NCI-H82 (cell line): ENCODE measurements at places on chromosomes 7 and 10.

GRCh38 chr7:148447221-148447849 lies 143.2 kb upstream of the C7orf33 start:
- DNase-seq = no peak

DNA sequence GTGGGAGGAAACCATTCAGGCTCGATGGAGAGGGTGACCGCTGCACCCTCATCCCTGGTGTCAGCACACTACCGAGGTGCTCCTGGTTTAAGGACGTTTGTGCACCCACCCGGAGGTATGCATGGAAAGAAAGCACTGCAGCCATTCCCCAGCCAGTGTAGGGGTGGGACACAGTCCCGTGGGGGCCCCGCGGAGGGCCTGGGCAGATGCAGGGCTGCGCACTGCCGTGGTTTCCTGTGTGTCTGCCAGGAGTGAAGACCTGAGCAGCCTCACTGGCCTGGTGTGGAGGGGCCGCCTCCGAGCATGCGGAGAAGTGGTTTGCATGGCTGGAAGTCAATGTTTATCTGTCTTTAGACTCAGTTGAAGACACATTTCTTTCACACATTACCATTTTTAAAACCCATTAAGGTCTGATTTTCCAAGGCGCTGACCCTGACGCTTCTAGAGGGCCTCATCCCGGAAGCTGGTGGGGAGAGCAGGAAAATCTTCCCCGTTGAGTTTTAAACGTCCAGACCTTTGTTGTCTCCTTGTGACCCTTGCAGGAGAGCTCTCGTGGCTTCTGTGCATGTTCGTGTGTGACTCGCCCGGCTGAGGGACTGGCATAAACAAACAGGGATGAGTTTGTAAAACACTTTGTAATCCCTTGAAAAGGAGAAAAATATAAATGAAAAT lies 188.1 kb downstream of the MGMT start:
- no peak for DNase-seq

GRCh38 chr10:78750418-78750817 lies 318.3 kb upstream of the ZMIZ1 start:
- DNase-seq = no peak

DNA sequence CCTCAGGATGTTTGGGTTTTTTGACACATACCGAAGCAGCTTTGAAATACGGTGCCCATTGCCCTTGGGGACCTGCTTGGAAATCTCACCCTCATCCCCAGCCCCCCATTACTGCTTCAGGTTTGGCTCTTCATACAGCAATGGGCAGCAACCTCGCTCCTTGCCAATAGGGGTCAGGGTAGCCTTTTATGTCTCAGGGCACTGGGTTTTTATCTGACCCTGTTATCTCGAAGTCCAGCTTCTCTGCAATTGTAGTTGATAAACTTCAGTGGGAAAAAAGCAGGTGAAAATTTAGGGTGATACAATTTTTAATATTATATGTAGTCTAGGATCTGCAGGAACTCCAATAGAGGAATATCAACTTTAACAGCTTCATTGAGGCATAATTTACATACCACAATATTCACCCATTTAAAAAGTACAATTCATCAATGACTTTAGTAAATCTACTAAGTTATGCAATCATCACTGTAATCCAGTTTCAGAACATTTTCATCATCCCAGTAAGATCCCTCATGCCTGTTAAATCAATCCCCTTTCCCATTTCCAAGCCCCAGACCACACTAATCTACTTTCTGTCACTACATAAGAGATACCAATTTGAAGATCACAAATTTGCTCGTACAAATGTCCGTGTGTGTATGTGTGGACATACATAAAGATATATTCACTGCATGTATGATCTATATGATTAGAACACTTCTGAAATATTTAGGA lies 386.2 kb downstream of the KCNMA1 start:
- peak; percentile 65 for DNase-seq

GRCh38 chr7:155713384-155713783 lies 68.9 kb downstream of the RBM33 start:
- no peak for DNase-seq

GRCh38 chr7:110780712-110781111 lies 310.2 kb upstream of the LRRN3 start:
- DNase-seq = peak; percentile 22

- DNase-seq = peak; percentile 68
Observed at GRCh38 chr7:73612598-73613269, 11.6 kb downstream of the MLXIPL start.

DNA sequence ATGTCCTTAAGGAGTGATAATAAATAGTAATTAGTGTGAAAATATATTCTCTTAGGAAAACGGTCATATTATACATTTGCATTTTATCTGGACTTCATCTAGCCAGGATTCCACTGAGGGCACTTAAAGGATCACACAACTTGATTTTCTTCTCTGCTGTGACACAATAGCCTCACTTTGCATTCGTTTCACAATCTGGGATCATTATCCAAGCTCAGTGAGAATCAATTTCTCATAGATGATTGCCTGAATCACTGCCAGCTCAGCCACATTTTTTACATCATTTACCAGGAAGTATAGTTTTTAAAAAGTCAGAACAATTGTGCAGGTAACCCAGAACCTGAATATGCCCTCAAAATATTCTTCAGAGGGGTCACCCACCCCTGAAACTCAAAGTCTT lies 68.9 kb downstream of the PTPRZ1 start:
- DNase-seq = no peak
